ENCODE measurements at places on chromosomes 13 and 19.

- no peak for DNase-seq
Measured at GRCh38 chr19:33429891-33430673, 56.6 kb downstream of the CEBPG start.

DNA sequence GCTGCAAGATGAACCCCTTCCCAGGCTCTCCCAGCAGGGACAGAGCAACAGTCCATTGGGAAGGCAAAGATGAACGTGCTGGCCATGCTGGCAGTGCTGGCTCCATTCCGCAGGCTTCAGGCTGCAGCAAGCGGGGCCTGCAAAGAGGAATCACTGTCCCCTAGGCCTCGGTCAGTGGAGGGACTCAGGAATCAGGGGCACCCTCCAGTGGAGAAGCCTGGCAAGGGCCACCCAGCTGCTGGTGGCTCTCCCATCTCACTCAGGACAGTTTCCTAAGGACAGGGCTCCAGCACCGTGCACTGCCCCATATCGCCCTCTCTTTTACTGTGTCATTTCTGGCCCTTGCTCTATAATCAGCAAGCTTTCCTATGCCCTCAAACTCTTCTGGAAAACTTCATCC lies 498.6 kb downstream of the EFNB2 start:
- peak; percentile 7 for DNase-seq

DNA sequence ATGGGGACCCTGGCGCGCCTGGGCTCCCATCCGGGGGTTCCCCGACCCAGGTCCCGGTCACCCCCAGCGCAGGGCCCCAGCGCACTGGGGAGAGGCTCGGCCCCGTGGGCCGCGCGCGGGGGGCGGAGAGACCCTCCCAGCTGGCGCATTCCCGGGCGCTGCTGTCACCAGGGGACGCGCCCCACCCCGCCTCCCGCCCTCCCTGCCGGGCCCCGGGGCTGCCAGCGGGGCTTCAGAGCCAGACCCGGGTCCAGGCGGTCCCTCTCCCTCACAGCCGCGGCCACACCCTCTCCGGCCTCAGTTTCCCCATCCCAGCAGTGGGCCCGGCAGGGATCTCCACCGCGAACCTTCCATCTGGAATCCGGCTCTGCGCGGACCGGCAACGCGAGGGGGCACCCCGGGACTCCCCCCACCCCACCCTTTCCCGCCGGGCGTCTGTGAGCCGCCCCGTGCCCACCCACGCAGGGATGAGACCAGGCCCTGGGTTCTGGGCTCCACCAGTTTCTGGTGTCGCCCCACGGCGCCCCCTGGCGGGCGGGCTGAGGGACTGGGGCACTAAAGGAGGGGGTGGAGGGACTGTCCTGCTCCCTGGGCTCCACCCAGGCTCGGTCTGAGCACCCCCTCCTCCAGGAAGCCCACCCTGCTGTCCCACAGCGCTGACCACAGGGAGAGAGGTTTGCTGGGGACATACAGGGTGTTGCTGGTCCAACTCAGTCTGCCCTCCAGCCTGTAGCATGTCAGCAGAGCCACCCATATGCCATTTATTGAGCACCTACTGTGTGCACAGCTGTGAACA lies 878 bp upstream of the ADAMTSL5 start:
- DNase-seq, result peak; percentile 64

DNA sequence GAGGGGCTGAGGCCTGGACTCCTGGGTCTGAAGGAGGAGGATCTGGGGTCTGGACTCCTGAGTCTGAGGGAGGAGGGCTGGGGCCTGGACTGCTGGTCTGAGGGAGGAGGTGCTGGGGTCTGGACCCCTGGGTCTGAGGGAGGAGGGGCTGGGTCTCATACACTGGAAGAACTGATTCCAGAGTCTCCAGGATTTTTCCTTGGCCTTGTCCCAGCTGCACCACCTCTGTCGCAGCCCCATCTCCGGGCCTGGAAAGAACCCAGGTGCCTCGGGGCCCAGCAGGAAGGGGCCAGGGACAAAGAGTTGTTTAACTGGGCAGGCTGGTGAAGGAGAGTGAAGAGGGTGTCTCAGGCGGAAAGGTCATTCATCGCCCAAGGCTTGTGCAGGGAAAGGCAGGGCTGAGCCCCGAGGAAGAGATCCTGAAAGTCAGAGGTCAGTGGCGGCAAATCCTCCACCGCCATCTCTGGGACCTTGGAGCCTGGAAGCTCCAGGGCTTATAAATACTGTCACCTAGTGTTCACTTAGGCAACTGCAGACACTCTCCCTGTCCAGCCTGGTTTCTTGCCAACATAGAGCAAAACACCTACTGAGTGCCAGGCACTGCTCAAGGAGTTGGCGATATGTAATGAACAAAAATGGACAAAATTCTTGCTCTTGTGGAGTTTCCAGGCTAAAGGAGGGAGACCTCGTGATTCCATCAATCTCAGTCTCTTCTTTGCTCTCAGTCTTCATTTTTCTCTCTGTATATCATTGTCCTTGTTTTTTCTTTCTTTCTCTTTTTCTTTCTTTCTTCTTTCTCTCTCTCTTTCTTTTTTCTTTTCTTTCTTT lies 4.4 kb upstream of the KCNN4 start:
- peak; percentile 78 for DNase-seq

- peak; percentile 97 for DNase-seq
Measured at GRCh38 chr19:49487277-49488045, at the start of gene RPL13A. Gene RPL13A, plus strand, starts transcription at chr19:49487608. Its CDS starts 22 bp downstream, at chr19:49487630.

GRCh38 chr19:426725-427445 lies 17.9 kb upstream of the C2CD4C start:
- no peak for DNase-seq

GRCh38 chr13:45255247-45255987 lies 54.6 kb upstream of the KCTD4 start:
- no peak for DNase-seq

DNA sequence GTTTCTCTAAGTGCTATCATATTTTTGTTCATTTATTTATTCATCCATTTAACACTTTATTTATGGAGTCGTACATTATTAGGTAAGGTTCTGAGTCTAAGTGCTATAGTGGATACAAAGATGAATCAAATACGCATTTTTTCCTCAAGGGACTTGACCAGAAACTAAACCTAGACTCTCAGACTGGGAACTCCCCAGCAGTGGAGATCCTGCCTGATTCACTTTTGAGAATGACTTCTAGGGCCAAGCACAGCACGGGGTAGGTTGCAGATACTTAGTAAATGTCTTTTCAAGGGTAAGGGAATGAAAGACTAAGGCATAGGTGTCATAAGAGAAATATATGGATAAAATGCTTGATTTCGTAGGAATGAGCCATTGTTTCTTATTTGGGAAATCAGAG lies 7.2 kb downstream of the DNAJC15 start:
- DNase-seq, result no peak

- peak; percentile 55 for DNase-seq
Measured at GRCh38 chr13:38348861-38349389, 726 bp upstream of the UFM1 start.

DNA sequence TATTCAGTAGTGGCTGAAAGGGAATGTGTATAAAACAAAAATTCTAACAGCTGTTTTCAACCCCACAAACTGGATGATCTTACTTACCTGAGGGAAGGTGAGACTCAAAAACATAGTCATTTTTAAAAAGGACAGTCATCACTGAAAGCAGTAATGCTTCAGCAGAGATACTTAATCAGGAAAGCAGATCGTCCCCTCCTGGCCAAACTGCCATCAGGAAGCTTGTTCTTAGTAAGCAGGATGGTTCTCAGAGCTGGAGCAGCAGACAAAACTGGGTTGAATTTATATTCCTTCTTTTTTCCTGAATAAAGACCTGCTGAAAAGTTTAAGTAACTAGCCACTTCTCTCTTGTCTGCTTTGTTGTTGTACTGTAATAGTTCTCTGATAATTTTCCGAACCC lies 1156.5 kb downstream of the OLFM4 start:
- no peak for DNase-seq

- no peak for DNase-seq
Measured at GRCh38 chr13:70644052-70644451, 535.8 kb upstream of the KLHL1 start.

- DNase-seq, result no peak
Measured at GRCh38 chr19:39139305-39139874, 13.8 kb downstream of the PAK4 start.

GRCh38 chr13:23631311-23632047 lies 61.3 kb downstream of the TNFRSF19 start:
- no peak for DNase-seq

- no peak for DNase-seq
Measured at GRCh38 chr19:5984600-5984999, 6.7 kb upstream of the RANBP3 start.

GRCh38 chr19:19319732-19320360 lies 463 bp downstream of the SUGP1 start:
- DNase-seq, result no peak

DNA sequence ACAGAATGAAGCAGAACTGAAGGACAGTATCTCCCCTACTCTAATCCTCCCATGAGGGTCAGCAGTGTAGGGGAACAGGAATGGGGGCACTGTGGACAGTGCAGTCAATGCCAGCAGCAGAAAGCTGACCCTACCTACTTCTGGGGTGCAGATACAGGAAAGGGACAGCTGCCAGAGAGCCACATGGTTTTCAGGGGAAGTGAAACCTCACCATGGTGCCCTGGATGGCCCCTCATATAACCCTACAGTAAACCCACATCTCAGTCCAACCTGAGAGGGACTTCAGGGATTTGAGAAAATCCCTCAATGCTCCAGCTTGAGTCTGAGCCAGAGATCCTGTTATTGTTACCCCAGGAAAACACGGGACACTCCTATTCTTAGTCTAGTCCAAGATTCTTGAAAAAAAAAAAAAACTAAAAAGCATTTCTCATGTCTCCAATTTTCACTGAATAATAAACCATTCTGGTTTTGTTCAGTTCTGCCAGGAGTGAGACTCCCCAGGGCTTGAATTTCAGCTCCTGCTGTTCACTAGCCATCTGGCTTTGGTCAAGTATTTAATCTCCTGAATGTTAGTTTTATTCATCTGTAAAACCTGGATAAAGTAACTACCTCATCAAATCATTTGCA lies 511.6 kb upstream of the ARGLU1 start:
- DNase-seq, result no peak

- no peak for DNase-seq
Measured at GRCh38 chr19:19631346-19631745, 3.3 kb upstream of the LPAR2 start.

DNA sequence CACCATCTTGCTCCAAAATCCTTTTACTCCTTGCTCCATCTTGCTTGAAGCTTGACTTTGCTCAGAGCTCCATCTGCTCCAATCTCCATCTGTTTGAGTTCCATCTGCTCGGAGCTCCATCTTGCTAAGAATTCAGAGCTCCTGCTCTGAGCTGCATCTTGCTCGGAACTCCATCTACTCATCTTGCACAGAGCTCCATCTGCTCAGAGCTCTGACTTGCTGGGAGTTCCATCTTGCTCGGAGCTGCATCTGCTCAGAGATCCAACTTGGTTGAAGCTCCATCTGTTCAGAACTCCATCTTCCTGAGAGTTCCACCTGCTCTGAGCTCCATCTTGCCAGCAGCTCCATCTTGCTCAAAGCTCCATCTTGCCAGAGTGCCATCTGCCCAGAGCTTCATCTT lies 80.6 kb upstream of the ZNF98 start:
- DNase-seq, result no peak

GRCh38 chr13:21130116-21130515 lies 46.2 kb downstream of the SKA3 start:
- no peak for DNase-seq

DNA sequence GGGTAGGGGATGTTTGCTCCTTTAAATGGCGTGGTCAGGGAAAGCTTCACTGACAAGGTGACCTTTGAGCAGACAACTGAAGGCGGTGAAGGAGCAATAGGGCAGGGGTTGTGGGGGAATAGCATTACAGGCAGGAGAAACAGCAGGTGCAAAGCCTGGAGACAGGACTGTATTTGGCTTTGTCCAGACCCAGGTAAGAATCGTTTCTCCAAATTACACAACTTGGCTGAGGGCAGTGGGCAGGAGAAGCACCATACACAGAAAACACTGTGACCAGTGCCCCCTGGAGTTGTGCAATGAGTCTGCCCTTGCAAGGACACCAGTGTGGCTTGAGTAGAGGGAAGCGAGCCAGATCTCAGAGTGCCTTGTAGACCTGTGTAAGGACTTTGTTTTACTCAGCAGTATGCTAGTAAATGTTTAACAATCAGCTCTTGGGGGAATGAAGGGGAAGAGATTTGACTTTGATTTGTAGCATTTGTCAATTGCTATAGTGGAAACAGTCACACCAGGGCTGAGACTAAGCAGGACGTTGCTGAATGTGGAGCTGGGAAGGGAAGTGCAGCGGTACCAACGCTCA lies 360.0 kb downstream of the DCT start:
- peak; percentile 56 for DNase-seq

- DNase-seq, result no peak
Measured at GRCh38 chr19:362683-363082, 18.1 kb upstream of the MIER2 start.

- DNase-seq, result no peak
Measured at GRCh38 chr19:3536429-3537100, 2.4 kb upstream of the TEKTIP1 start.

Measured in ACHN (cell line).